SK-MEL-5 (cell line): ENCODE measurements at places on chromosomes 7 and 10. TPM values are rescaled to one million over a fixed set of nuclear protein-coding genes. Genes with fewer than 3 reads are reported as not detected.

PIP gene
- total RNA-seq: not detected in 2 replicates

DNA sequence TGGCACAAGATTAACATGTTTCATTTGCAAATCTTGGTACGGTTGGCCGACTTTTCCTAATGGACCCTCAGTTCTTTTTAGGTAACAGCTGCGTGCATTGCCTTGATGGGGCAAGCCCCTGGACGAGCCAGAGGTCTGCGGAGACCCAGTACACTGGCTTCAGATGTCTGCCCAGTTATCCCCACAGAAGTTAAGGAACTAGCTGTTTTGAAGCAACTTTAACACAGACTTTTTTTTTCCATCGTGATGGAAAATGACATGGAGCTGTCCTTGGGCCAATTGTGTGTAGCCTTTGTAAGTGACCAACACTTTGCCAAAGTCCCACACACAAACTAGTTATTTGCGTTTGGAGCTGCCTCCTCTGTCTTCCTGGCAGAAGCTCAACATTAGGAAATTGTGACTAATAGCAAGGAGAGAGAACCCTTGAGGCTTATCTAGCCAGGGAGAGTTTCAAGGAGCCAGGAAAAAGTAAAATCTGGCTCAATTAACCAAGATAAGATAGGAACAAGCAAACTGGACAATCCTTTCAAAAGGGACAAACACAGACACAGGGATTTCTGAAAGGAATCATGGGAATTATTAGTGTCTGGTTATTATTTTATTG, 99.6 kb upstream of the BMPER start:
- no peak for DNase-seq

CALML3 gene
- total RNA-seq: not detected in 2 replicates

- DNase-seq: no peak
Observed at GRCh38 chr7:159229683-159230475, 85.2 kb upstream of the VIPR2 start.

DNA sequence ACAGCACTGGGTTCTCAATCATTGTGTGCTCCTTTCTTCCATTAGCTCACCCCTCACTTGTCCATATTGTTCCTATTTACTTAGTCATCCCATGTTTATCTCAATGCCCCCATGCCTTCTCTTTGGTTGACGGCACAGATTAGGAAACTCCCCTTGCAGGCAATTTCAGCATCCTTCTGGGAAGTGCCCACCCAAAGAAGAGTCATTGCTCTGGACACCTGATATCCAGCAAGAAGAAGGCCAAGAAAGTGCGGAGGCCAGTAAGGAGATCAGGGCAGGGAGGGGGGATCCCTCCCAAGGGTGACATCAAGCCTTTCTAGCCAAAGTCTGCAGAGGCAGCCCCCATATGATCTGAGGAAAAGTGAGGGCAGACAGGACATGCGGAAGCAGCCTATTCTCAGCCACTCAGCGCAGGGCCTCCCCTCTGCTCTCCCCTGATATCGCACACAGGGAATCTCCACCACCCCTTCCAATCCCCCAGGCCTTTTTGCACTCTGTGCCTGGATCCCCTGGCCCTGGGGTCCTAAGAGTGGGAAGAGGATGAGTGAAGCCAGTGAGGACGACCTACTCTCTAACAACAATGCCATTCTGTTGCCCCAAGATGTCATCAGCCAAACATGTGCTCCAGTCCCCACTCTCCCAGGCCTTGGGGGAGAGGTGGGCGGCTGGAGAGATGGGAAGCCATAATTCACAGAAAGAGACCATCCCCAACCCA, 1.8 kb downstream of the TRPV6 start:
- no peak for DNase-seq
